Mesenteric fat pad (tissue), 1 donor: ENCODE measurements at places on chromosomes 5 and 9. TPM values are rescaled to one million over a fixed set of nuclear protein-coding genes. Genes with fewer than 3 reads are reported as not detected.

GRCh38 chr9:136566901-136567300 is 21.1 kb upstream of the NOTCH1 start:
- DNase-seq, result no peak

DNA sequence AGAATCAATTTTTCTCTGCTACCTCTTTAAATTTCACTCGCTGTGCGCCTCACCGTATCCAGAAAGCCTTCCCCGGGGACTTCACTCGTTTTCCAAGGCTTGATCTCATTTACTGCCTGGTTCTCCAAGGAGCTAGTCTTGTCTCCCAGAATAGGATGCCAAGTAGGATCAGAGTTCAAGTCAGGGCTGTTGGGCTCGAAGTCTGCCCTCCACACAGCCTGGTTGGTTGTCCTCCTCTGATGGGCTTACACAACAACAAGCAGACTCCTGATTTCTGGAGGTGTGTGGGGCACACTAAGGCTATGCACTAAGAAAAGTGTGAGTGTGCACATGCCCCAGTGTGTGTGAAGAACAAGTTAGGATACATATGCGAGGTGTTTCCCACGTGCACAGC is 14.0 kb upstream of the TNIP1 start:
- no peak for DNase-seq

DNA sequence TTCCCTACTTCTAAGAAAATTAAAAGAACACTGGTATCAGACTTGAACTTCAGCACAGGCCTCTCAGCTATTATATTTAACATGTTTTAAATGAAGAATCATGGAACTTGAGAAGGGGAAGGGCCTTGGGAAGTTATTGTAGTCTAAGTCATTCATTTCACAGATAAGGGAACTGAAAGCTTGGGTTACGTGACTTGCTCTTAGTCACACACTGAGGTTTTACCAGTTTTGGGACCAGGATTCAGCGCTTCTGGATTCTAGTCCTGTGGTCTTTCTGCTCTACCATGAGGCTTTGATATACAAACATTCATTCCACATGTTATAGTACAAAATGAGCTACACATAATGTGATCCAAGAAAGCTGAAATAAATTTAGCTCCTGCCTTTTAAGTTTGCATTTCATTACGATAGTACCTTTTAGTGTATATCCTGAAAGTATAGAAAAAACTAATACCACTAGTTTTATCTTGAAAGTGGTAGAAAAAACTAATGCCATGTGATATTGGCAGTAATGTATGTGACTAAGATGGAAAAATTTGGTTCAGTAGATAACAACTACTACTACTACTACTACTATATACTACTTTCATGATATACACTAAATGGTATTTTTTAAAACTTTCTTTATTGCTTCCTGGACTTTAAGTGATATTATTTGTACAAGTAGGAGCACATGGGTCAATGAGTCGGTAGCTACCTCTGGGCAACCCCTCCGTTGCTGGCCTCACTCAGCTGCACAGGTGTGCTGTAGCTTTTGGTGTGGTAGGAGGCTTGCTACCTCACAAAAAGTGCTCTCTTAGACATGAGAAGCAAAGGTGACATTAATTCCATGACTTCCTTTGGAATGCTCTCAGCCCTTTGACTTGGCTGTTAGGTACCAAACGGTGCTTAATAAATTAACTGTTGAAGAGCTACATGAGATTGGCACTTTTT is 40.7 kb downstream of the F2RL2 start:
- DNase-seq, result no peak

- no peak for DNase-seq
Measured at GRCh38 chr9:89806371-89807100, 201.7 kb downstream of the GADD45G start.

- no peak for DNase-seq
Measured at GRCh38 chr5:158007336-158007735, 148.4 kb upstream of the CLINT1 start.

GRCh38 chr5:135604056-135604455 is 25.3 kb upstream of the CXCL14 start:
- no peak for DNase-seq

DNA sequence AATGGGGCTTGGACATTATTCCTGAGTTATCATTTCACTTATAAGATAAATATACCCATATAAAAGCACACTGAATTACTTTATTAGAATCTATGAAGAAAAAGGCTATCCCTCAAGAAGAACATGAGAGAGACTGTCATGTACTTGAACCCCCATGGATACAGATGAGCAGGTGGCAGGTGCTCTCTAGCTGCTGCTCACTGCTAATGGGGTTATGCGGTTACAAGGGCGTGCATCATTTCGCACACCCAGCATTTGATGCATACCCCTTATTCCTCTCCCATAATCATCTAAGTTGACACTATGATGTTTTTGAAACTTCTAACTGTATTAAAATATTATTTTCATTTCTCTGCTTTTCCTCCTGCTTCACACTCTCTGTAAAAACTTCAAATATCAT is 16.4 kb downstream of the ITK start:
- DNase-seq, result no peak

GRCh38 chr9:121985792-121986494 is 107.2 kb downstream of the TTLL11 start:
- no peak for DNase-seq

- DNase-seq, result no peak
Measured at GRCh38 chr5:60535198-60535597, 164.8 kb downstream of the DEPDC1B start.

- no peak for DNase-seq
Measured at GRCh38 chr5:59107692-59108091, 524.8 kb downstream of the RAB3C start.

GRCh38 chr5:96940586-96940985 is 4.7 kb downstream of the LNPEP start:
- no peak for DNase-seq

GRCh38 chr9:134352247-134352933 is 26.1 kb downstream of the RXRA start:
- DNase-seq, result no peak

The GMCL2 gene
- total RNA-seq, result not detected

The NUDT12 gene
- 5.9 TPM for total RNA-seq

The PHYHD1 gene
- 13.6 TPM for total RNA-seq

The PCDHAC2 gene
- 1.1 TPM for total RNA-seq

The PCDHA1 gene
- not detected for total RNA-seq

The FAM81B gene
- not detected for total RNA-seq

The EIF4E1B gene
- not detected for total RNA-seq

The PCDHGA12 gene
- total RNA-seq, result 4.6 TPM

The FER gene
- total RNA-seq, result 37.6 TPM
